SK-N-SH (cell line): ENCODE measurements at places on chromosomes 2 and 18.
A peak's percentile ranks its signal among the peaks of the same experiment; 100 is the strongest.

GRCh38 chr2:136715146-136715545, 50.2 kb upstream of the THSD7B start:
- no peak for DNase-seq

GRCh38 chr2:20992201-20992711, 51.6 kb downstream of the APOB start:
- no peak for DNase-seq

DNA sequence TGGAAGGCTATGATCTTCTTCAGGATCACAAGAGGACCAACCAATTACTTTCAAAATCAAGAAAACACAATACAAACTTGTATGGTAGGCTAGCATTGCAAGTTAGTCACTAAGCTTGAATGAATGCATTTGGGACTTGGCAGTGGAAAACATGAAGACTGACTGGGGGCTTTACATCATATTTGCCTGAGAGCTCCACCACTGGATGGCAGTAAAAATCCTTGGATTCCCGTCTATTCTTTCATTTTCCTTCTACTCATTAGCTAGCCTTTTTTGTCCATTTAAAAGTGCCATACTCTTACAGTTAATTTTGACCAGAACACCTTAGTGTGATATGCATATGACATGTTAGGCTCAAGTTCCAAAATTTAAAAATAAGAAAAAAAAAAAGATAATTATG, 63.5 kb upstream of the RASGRP3 start:
- peak; percentile 18 for DNase-seq

DNA sequence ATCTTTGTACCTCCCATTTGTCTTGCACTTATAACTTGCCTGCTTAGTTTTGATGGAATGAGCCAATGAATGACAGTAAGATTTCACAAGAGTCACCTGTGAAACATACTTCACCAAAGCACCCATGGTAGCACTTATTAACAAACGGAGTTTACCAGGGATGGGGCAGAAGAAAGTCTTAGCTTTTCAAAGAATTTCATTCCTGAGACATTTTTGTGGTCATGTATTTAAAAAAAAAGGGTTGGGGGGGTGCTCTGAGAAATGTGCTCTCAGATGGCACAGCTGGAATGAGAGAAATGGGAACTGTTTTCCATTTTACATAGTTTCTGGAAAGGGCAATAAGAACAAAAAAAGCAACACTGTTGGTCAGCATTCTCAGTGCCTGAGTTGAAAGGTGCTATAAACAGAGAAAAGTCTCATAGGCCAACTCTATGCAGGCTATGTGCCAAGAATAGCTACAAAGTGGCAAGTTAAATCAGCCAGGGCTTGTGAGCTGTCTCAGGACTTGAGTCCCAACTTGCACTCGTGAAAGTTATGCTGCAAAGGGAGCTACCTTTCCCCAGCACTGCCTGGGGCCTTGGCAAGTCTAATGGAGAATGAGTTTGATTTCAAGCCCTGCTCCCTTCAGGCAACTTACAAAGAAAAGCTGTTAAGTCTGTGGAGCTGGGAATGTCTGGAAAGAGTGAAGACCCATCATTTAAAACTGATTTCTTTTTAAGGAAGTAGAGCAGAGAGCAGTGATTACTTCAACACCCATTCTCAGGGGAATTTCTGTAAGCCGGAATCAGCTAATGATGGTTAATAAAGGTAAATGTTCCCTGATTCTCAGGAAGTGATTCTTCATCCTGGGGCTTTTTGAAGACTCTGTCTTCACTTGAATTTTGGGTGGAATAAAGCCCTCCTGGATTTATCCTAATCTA, 170.6 kb downstream of the SLC8A1 start:
- no peak for DNase-seq

DNA sequence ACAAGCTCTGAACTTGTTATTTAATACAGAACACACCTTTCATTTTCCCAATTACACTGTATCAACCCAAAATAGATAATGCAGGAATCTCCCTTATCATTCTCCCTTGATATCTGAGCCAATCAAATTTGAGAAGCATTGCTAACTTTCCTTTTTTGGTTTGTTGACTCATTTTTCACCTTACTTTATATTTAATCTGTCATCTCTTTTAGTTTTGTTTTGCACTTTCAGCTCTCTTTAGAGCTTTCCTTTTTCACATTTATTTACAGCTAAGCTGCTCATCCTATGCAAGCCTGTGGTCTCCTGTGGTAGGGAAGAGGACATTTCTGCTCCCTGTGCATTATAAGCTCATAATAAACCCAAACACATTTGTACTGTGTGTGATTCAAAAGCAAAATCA, 50.1 kb downstream of the ITGAV start:
- DNase-seq: no peak
